ENCODE measurements at places on chromosomes 12 and 14. TPM values are rescaled to one million over a fixed set of nuclear protein-coding genes. Genes with fewer than 3 reads are reported as not detected.
A peak's percentile ranks its signal among the peaks of the same experiment; 100 is the strongest.

- DNase-seq, result no peak
Measured at GRCh38 chr14:56333359-56334292, 215.4 kb downstream of the PELI2 start.

DNA sequence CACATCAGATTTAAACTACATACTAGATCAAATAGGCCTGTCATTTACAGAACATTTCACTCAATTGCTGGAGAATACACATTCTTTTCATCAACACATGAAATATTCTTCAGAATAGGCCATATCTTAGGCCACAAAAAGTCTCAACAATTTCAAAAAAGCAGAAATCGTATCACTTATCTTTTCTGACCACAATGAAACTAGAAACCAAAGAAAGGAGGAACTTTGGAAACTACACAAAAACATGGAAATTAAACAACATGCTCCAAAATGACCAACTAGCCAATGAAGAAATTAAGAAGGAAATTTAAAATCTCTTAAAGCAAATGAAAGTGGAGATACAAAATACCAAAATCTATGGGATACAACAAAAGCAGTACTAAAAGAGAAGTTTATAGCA lies 35.1 kb downstream of the PARP11 start:
- DNase-seq, result no peak

- no peak for DNase-seq
Measured at GRCh38 chr12:130482448-130482847, 144.8 kb downstream of the PIWIL1 start.

DNA sequence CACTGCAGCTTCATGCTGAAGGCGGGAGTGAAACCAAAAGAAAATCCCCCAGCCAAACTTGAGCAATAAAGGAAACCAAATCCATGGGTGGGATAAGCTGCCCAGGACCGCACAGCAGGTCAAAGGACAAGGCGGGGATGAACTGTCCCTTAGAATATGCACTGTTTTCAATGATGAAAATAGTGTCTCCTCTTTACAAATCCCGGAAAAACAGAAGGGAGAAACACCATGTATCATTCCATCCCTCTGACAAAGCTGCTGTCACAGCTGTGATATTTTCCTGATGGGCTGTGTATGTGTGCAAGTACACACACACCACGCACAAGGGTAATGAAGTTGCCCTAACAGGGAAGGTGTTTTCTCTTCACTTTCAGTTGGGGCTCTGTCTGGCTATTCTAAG lies 70.3 kb downstream of the ACTN1 start:
- DNase-seq, result no peak

GRCh38 chr12:193261-193660 lies 20.7 kb downstream of the SLC6A12 start:
- no peak for DNase-seq

- DNase-seq, result no peak
Measured at GRCh38 chr14:53391631-53392285, 238.6 kb upstream of the DDHD1 start.

GRCh38 chr12:6700646-6701051 lies at the start of gene PIANP:
Gene PIANP, minus strand, starts transcription at chr12:6700815. Its CDS starts 2,754 bp downstream, at chr12:6698061.
- DNase-seq, result peak; percentile 58

DNA sequence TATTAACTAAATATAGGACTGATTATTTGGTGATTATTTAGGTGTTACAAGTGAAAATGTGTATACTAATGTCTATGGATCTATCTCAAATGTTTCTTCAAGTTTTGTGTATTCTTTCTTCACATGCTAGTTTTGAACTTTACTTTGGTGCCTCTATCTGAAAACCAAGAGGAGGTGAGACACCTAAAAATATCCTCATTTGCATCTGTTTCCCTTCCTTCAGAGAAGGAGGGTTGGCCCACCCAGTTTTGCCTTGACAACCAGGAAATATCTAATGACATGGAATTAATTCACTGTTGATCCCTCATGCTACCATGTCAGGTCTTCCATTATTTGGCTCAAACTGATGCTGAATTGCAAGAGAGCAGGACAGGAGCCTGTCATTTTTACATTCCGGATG lies 500.4 kb downstream of the NELL2 start:
- DNase-seq, result no peak

GRCh38 chr14:62453226-62453625 lies 592.0 kb downstream of the KCNH5 start:
- DNase-seq, result no peak

DNA sequence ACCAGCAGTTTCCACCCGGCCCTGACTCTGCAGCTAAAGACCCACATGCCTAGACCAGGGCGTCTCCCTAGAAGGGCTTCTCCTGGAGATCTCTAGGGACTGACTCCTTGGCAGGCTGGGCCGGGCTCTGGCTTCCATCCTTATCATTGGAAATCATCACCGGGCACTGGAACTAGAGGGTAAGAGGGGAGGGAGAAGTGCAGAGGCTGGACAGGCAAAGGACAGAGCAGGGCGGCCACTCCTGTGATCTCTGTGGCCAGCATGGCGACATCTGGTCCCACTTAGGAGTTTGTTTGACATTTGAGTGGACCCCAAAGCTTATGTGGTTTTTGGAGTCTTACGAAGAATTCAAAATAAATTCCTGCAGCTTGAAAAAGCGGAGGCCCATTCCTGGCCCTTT lies 7.1 kb downstream of the LTBP2 start:
- no peak for DNase-seq

DNA sequence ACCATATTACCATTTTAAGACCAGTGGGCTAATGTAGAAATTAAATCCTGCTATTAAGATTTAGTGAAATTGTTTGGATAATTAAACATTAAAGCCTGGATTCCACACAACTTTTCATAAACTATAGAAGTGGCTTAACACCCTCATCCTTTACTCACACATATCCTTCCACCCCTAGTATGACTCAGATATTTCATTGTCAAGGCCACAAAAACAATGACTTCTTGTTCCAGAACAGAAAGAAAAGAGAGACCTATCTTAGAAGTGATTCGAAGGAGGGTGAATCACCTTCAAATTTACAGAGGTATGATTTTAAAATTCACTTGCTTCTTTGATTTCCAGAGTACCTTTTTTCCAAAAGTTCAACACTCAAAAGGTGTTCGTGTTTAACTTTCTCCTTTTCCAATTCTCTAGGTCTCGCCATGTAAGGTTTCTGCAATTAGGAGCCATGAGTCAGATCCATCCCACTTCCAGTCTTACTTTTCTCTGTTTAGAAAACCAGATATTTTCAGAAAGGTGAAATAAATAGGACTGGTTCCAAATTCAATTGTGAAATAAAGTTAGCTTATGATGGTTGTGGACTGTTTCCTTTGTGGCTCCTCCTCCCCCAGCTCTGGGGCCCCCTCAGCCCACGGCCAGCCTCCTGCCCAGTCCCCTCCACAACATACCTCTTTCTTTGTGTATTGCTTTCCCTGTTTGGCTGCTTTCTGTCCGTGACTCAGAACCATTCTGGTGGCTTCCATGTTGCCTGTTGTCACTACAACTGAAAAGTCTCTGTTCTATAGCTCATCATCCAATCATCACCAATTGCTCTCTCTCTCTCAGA lies 24.6 kb upstream of the MGP start:
- no peak for DNase-seq

- DNase-seq, result no peak
Measured at GRCh38 chr12:120019197-120019596, 30.2 kb downstream of the BICDL1 start.

DNA sequence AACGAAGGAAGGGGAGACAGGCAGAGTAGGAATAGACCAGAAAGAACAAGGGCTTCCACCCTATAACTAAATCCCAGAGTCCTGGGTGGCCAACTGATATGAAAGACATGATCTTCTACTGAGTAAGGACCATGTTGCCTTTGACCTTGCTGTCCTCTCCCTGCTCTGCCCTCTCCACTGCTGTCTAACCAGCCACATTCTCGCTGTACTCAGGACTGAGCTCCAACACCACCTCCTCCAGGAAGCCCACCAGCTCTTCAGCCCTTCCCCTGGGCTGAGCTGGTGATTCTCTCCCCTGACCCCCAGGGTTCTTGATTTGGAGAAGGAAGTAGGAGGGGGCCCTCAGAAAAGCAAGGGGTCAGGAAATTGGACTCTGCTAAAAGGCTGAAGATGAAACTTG lies 159.2 kb downstream of the DICER1 start:
- no peak for DNase-seq

GRCh38 chr14:70641548-70642302 lies at the start of gene TTC9:
Gene TTC9, plus strand, starts transcription at chr14:70641916. Its CDS starts 214 bp downstream, at chr14:70642130.
- peak; percentile 55 for DNase-seq

The CHFR gene
- total RNA-seq, result 15.1 TPM

The BRF1 gene
- 20.3 TPM for total RNA-seq

The NIN gene
- total RNA-seq, result 21.3 TPM

The TSHR gene
- total RNA-seq, result not detected

The CLEC1A gene
- 4.4 TPM for total RNA-seq

The KRT2 gene
- not detected for total RNA-seq
